Amygdala (tissue), 56 donors: ENCODE measurements at places on chromosomes 4 and X.

DNA sequence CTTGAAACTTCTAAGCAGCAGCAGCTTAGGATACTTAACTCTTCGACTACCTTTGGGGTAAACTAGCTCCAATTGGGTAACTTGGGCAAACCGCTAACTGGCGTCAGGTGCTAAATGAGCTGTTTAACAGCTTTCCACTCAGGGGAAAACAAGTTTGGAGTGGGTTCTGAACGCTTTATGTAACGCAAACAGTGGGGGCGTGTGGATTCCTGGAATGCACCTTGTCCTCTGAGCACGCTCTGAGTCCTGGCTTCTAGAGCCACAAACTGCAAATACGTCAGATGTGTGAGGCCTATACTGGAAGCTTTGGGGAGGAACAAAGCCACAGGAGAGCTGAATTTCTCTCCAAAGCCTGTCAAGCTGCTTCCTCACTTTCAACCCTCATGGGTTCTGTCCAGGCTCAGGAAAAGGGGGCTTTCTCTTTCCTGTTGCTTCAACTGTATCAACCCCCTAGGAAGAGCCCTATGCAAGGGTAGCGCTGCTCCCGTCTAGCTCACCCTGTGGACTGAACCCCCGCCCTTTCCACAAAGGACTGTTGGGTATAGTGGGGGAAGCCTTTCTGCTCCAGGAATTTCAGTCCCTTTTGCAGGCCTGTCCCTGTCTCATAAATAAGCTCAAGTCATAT lies 4.5 kb upstream of the WDR1 start:
- DNase-seq = no peak

DNA sequence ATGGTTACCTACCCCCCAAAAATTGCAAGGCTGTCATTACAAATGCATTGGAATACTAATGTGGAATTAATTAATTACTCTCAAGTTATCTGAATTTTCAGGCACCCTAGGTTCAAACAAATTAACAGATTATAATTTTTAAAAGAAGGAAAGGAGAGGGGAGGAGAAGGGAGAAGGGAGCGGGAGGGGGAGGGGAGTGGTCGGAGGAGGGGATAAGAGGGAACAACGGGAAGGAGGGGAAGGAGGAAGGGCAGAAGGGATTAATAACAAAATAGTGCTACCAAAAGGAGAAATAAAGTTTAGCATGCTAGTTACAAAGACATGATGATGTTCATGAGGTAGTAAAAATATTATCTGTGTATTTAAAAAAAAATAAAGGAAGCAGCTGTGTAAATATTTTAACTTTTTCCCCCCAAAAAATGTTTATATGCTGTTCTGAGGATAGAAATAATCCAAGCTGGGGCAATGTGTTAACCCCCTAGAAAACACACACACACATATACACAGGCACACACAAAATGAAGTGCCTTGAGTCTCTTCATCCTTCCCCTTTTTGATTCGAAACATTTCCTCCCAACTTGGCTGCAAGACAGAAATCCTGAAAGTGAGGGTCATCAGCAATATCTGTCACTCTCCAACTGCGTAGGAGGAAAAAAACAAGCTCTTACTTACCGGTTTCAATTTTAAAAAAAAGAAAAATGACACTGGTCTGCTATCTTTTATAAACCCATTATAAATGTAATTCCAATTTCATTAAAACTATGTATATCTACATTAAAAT lies 58.8 kb downstream of the PPP3CA start:
- no peak for DNase-seq

DNA sequence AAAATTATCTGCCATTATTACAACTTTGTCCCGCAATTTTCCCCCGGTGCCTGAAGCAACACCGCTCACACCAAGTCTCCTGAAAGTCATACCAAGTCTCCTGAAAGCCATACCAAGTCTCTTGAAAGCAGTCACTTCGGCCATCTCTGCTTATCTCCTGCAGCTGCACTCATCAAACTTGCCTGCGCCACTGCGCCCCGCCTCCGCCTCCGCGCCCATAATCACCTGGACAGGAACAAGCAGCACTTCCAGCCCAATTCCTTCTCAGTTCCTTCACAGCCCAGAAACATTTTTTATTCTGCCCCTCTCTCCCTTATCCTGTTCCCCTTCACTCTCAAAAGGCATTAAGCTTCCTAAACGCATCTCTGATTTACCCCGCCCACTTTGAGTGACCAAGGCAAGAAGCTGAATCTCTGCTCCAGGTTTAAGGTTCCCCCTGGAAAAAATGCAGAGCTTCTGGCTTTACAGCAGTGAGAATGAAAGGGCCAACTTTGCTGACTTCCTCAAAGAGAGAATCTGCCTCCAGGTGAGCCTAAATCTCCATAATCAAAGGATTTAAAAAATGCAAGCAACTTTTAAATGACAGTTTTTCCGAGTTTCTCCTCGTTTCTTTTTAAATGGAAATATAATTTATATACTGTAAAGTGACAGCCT lies 7.7 kb downstream of the GPR50 start:
- no peak for DNase-seq

- DNase-seq = peak; percentile 15
These were observed 944 bp downstream of the SNX25 start for GRCh38 chr4:185210102-185210981.

GRCh38 chrX:114365065-114365834 lies 218.6 kb upstream of the HTR2C start:
- DNase-seq = no peak

GRCh38 chr4:10421344-10422055 lies 35.7 kb downstream of the ZNF518B start:
- DNase-seq = no peak

GRCh38 chrX:959595-959994 lies 252.9 kb downstream of the CRLF2 start:
- no peak for DNase-seq

DNA sequence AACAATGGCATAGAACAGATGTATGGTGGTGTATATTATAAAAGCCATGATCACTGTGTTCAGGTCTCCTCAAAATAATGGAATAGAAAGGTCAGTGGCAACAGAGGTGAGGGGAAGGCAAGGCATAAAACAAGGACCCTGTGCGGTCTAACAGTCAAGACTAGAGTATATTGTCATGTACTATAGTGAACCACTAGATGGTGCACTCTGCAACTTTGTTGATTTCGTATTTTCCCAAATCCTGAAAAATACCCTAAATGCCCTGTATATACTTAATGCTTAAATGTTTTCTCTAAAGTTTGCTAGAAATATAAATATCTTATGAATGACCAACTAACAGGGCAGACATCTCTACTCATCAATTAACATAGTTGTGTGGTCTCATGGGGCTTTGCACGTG lies 453.0 kb downstream of the PCDH11X start:
- no peak for DNase-seq

DNA sequence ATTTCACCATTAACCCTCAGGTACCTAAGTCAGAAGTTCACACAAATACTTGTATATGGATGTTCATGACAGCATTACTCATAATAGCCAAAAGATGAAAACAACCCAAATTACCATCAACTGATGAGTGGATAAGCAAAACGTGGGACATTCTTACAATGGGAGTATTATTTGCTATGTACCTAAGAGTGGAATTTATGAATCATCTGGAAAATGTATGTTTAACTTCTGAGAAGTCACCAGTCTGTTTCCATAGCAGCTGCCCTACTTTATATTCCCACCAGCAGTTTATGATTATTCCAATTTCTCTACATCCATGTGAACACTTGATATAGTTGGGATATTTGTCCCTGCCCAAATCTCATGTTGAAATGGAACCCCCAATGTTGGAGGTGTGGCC lies 1478.9 kb downstream of the PCDH19 start:
- no peak for DNase-seq

- DNase-seq = no peak
These were observed 363.9 kb upstream of the PPP1R2C start for GRCh38 chrX:43141885-43142284.

- DNase-seq = no peak
These were observed 59.0 kb downstream of the ZNF827 start for GRCh38 chr4:145879598-145879997.

- DNase-seq = no peak
These were observed 5.1 kb upstream of the DCLK2 start for GRCh38 chr4:150072906-150073714.

DNA sequence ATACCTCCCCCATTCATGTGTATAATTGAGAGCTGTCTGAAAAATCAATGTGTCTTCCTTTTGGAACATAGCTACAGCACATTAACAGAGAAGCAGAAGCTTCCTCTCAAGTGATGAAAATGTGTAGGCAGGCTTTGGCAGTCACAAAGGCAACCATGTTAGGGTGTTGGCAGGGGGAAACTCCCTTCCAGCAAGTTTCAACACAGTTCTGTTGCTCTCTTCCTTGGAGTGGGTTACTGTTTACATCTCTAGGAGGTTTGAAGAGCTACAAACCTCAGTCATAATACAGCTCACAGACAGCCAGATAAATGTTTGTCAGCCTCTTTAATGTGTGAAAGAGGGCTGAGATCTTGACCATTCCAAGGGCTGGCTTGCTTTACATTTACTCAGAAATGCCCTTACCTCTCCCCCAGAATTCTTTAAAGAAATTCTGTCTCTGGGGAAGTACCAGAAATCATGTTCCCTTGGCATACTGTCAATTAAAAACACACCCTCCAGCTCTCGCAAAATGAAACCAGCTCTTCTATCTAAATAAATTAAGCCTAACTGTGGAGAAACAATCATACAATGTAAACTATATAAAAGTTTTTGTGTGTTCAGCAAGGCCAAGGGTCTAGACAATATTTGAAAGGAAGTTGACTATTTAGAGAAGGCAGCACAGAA lies 18.9 kb downstream of the ZBTB33 start:
- DNase-seq = no peak

GRCh38 chr4:15332377-15332776 lies 95.5 kb upstream of the C1QTNF7 start:
- no peak for DNase-seq

DNA sequence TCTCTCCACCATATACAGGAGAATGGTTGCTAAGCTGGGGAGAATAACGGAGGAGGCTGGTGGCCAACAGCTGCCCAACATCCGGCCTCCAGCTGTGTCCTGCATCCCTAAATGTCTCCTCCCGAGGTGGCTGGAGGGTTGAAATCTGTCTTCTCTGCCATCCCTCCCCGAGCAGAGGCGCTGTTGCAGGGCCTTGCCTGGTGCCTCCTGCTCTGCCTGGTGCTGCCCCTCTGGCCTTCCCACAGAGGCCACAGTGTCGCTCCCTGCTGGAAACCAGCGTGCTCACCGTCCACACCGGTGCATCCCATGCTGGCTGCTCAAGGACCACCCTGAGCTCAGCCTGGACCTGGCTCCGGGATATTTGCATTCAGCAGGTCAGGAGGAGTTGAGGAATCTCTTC lies 115.2 kb downstream of the ENPP6 start:
- DNase-seq = no peak
